ENCODE measurements at places on chromosomes 5 and 9.
A peak's percentile ranks its signal among the peaks of the same experiment; 100 is the strongest.

DNA sequence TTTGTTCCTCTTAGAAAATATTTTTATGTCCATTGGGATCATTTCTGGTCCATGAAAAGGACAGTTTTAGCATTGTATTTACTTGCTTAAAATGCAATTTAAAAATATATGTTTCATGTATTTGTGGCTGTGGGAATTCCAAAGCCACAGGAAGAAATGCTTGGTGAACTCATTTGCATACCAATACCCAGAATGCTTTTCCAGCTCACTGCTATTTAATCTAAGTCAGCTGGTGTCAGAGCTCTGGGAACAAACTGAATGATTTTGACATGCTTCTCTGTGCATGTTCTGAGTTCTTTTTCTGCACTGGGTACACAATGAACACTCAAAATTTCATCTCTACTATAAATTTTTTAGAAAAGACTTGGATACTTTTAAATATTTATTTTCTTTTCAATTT lies 482.8 kb upstream of the ARRDC3 start:
- no peak for DNase-seq

GRCh38 chr9:14320271-14321181 lies 6.6 kb upstream of the NFIB start:
- no peak for DNase-seq

- peak; percentile 65 for DNase-seq
Observed at GRCh38 chr5:134503088-134503936, 22.2 kb upstream of the JADE2 start.

DNA sequence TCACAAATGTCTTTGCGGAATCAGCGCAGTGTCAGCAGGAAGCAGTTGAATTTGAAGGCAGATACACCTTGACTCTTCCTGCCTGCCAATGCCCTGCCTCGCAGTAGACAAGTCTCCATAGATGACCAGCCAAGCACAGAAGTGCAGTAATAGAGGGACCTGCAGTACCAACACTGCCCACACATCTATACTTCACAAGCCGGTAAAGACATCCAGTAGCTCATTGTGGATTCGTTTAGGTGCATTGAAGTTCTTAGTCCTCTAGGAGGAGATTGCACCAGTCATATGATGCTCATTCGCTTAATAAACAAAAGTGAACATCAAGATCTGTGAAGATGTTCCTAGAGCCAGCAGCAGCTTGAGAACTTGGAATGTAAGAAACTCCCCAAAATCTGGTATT lies 7.1 kb upstream of the IFNA2 start:
- DNase-seq, result no peak

GRCh38 chr5:14782591-14782990 lies 89.0 kb downstream of the ANKH start:
- DNase-seq, result no peak

- no peak for DNase-seq
Observed at GRCh38 chr9:21660976-21661375, 141.5 kb upstream of the MTAP start.

DNA sequence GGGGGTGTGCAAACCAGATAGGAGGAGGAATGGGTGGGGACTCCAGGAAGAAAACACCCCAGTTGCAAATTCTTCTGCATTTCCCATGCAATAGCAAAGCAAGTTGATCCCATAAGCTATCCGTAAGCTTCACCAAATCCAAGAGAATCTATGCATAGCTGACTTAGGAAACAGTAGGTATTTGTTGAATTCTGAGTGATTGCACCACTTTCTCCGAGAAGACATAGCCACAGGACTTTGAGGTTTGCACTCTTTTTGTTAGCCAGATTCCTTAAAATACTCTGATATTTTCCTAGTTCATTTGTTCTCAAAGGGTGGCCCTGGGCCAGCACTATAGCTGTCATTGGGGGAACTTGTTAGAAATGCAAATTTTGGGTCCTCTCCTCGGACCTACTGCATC lies 271.9 kb downstream of the SLIT3 start:
- no peak for DNase-seq

GRCh38 chr9:123355761-123356431 lies at the start of gene CRB2:
CRB2 (plus strand) TSS chr9:123356197; CDS start chr9:123356261, 64 bp downstream.
- no peak for DNase-seq
